ENCODE measurements at places on chromosomes 5 and 9. TPM values are rescaled to one million over a fixed set of nuclear protein-coding genes. Genes with fewer than 3 reads are reported as not detected.

The MAP1B gene
- 3.6 TPM for polyA plus RNA-seq

The PCDHB1 gene
- not detected for polyA plus RNA-seq

DNA sequence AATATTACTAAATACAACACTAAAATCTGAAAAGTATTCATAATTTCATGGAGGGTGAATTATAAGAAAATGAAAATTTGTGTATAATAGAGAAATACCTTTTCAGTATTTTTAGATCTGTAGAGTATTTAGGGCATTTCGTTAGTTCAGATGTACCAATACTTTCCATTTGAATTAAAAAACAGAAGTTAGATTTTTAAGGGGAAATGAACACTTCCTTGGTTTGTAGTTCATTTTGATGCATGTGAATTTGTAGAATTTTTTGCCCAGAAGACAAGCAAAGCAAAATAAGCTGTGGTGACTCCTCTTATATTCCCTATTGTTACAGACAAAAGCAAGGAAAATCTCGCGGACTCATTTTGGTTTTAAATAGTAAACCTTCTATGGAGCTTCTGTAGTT is 209.0 kb upstream of the RPS23 start:
- DNase-seq, result no peak

GRCh38 chr5:146076455-146076854 is 28.9 kb downstream of the PLAC8L1 start:
- DNase-seq, result no peak

All from keratinocyte (primary cell).